Mesothelial cell of epicardium (in vitro differentiated cells): ENCODE measurements at places on chromosomes 1 and 21. TPM values are rescaled to one million over a fixed set of nuclear protein-coding genes. Genes with fewer than 3 reads are reported as not detected.

GRCh38 chr1:119475866-119476439 lies 31.1 kb upstream of the HSD3B1 start:
- H3K27me3 ChIP-seq, result peaks cover 6% of the 10 kb centered on the region
- H3K27ac ChIP-seq, result no peak overlapping the region
- peaks cover 2% of the 10 kb centered on the region for H3K4me1 ChIP-seq
- peak; percentile 37 for DNase-seq

- no peak overlapping the region for H3K4me3 ChIP-seq
- no peak overlapping the region for H3K27ac ChIP-seq
- DNase-seq, result no peak
- no peaks in the 10 kb centered on the region for H3K27me3 ChIP-seq
- no peaks in the 10 kb centered on the region for H3K36me3 ChIP-seq
Measured at GRCh38 chr1:193448682-193449461, 262.5 kb upstream of the B3GALT2 start.

- H3K27me3 ChIP-seq, result peaks cover 11% of the 10 kb centered on the region
- DNase-seq, result no peak
- peaks cover 5% of the 10 kb centered on the region for H3K4me1 ChIP-seq
Measured at GRCh38 chr1:202182040-202182877, 11.3 kb upstream of the LGR6 start.

GRCh38 chr1:225364439-225364838 lies 63.4 kb downstream of the LBR start:
- no peak for DNase-seq
- H3K27ac ChIP-seq, result no peak overlapping the region
- H3K27me3 ChIP-seq, result no peaks in the 10 kb centered on the region

- no peaks in the 10 kb centered on the region for H3K27me3 ChIP-seq
- no peak overlapping the region for H3K4me3 ChIP-seq
- peaks cover 2% of the 10 kb centered on the region for H3K4me1 ChIP-seq
Measured at GRCh38 chr1:67611846-67612245, 73.2 kb upstream of the GADD45A start.

DNA sequence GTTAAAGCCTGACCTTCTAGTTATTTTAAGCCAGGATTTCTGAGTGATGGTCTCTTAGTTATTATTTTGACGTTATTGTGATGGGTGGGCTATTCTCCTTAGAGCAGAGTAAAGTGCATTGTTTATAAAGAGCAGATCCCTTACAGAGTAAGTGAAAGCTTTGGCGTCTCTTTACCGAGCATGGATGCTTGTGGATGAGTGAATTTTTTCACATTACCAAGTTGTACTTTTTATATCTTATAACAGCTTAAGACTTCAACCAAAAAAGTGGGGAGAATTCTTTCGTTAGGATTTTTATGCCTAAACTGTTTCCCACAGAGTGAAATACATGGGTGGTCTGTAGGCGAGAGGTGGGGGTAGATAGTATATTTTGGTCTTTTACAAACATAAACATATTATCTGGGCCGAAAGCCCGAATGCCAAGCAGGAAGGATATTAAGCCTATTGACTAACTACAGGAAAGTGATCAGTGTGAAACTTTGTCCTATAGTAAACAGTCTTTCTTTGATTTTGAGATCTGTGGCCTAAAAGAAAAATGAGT lies 279.1 kb upstream of the C1orf105 start:
- peak overlapping the region; percentile 60 for H3K4me3 ChIP-seq
- peaks cover 64% of the 10 kb centered on the region for H3K4me1 ChIP-seq
- peak overlapping the region; percentile 81 for H3K27ac ChIP-seq
- no peaks in the 10 kb centered on the region for H3K27me3 ChIP-seq
- H3K36me3 ChIP-seq, result no peaks in the 10 kb centered on the region

DNA sequence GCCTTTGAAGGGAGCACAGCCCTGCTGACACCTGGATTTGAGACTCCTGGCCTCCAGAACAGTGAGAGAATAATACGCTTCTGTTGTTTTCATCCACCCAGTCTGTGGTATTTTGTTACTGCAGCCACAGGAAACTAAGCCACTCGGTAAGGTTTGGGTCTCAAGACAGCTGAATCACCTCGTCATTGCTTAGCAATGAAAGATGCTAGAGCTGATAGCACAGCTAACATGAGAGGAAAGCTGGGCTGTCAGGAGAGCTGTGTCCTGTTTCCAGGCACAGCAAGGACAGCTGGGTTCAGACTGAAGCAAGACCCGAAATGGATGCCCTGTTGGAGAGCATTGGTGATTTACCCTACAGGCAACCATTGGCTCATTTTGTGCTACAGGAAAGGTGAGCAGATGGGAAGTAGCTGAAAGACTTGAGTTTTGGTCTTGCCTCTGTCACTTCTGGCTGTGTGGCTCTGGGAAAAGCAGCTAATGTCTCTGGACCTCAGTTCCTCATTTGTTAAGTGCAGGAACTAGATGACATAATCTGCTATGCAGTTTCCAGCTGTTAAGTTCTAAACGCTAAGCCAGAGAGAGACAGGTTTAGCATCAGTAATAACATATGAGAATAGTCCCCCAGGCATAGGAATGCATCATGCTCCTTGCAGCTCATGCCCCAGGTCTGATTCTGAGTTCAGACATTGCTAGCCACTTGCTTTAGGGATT lies 58.0 kb downstream of the CLIC6 start:
- H3K4me1 ChIP-seq, result peaks cover 2% of the 10 kb centered on the region
- peaks cover 3% of the 10 kb centered on the region for H3K27me3 ChIP-seq
- H3K36me3 ChIP-seq, result no peaks in the 10 kb centered on the region
- DNase-seq, result no peak

- H3K36me3 ChIP-seq, result no peaks in the 10 kb centered on the region
- peaks cover under 1% of the 10 kb centered on the region for H3K27me3 ChIP-seq
- no peak overlapping the region for H3K4me3 ChIP-seq
- no peaks in the 10 kb centered on the region for H3K4me1 ChIP-seq
- DNase-seq, result no peak
- no peak overlapping the region for H3K27ac ChIP-seq
Measured at GRCh38 chr1:216210081-216210480, 213.2 kb downstream of the USH2A start.

- H3K27ac ChIP-seq, result no peak overlapping the region
- DNase-seq, result peak; percentile 77
- H3K36me3 ChIP-seq, result no peaks in the 10 kb centered on the region
- no peaks in the 10 kb centered on the region for H3K4me1 ChIP-seq
Measured at GRCh38 chr1:28359592-28360239, 9.8 kb upstream of the PHACTR4 start.

- H3K27ac ChIP-seq, result peak overlapping the region; percentile 91
- H3K4me1 ChIP-seq, result peaks cover 72% of the 10 kb centered on the region
- H3K36me3 ChIP-seq, result no peaks in the 10 kb centered on the region
Measured at GRCh38 chr1:64505944-64506655, 36.2 kb downstream of the CACHD1 start.

GRCh38 chr1:183593356-183593755 lies 3.1 kb upstream of the NCF2 start:
- peaks cover 3% of the 10 kb centered on the region for H3K4me1 ChIP-seq
- no peak overlapping the region for H3K27ac ChIP-seq
- no peak for DNase-seq
- no peaks in the 10 kb centered on the region for H3K36me3 ChIP-seq

DNA sequence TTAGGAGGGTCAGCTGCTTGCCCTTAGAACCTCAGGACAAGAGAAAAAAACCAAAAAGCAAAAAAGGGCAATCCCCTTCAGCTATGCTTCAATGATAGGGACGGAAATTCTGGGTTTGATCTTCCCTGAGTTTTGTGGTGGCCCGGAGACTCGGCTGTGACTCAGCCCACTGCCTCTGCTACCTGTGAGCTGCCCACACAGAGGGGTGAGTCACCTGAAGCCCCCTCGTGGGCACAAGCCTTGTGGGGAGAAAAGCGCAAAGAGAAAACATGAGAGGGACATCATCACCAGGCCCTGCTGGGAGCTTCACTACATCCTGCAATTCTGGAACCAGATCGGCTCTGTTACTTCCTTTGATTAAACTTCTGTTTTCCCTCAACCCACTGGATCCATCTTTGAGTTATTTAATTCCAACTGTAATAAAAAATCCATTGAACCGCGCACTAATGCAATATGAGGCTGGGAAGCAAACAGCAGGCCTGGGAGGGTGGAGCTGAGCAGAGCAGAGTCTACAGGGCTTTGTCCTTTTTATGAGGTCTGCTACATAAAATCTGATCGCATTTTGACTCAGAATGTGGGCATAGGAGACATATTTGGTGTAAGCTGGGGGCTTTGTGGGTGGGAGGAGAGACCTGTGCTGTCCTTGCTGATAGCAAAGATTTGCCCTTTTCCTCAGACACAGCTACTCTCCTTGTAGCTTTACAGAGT lies 58.7 kb upstream of the STUM start:
- H3K36me3 ChIP-seq, result no peaks in the 10 kb centered on the region
- DNase-seq, result no peak
- H3K4me1 ChIP-seq, result no peaks in the 10 kb centered on the region
- H3K4me3 ChIP-seq, result no peak overlapping the region
- H3K27ac ChIP-seq, result no peak overlapping the region
- peaks cover 25% of the 10 kb centered on the region for H3K27me3 ChIP-seq

- H3K4me3 ChIP-seq, result no peak overlapping the region
- no peaks in the 10 kb centered on the region for H3K4me1 ChIP-seq
- DNase-seq, result no peak
- H3K27me3 ChIP-seq, result peaks cover 56% of the 10 kb centered on the region
Measured at GRCh38 chr1:18568489-18568888, 62.2 kb upstream of the PAX7 start.

- no peaks in the 10 kb centered on the region for H3K4me1 ChIP-seq
- no peak for DNase-seq
- H3K4me3 ChIP-seq, result no peak overlapping the region
- H3K27me3 ChIP-seq, result peaks cover 32% of the 10 kb centered on the region
- H3K27ac ChIP-seq, result no peak overlapping the region
Measured at GRCh38 chr1:30446508-30446907, 276.9 kb downstream of the MATN1 start.

DNA sequence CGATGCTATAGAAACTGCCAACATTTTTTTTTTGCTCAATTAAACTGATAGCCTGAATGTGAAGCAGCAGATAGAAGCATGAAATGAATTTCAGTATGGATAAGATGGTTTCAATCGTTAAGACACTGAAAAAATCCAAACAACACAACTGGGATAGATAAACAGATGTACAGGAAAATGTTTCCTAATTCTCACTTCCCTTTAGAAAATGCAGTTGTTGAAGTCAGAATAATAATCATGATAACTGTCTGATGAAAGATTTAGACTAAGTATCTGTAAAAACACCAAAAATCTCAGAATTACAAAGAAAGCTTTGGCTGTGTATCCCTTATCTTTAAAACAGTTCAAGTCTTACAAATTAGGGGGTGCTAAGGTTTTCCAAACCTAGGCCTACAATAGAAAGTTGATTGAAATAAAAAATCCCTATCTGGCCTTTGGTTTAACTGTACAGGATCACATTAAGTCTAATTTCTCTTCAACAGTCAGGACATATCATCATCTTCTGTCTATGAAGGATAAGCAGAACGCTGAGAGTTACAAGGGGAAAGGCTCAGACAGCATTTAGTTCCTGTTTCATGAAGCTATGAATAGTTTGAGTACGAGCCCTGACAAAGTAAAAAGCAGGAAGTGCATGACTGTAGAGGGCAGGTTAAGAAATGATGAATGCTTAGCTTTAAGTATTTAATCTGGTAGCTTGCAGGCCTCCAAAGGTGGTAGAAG lies 203.2 kb downstream of the APP start:
- DNase-seq, result no peak
- peak overlapping the region; percentile 53 for H3K27ac ChIP-seq
- H3K4me3 ChIP-seq, result no peak overlapping the region
- H3K27me3 ChIP-seq, result no peaks in the 10 kb centered on the region
- H3K36me3 ChIP-seq, result peaks cover 54% of the 10 kb centered on the region
- H3K4me1 ChIP-seq, result peaks cover 19% of the 10 kb centered on the region

- no peak overlapping the region for H3K4me3 ChIP-seq
- no peak for DNase-seq
- H3K4me1 ChIP-seq, result peaks cover 3% of the 10 kb centered on the region
- H3K27ac ChIP-seq, result no peak overlapping the region
- H3K36me3 ChIP-seq, result no peaks in the 10 kb centered on the region
Measured at GRCh38 chr1:39925721-39926342, 24.1 kb upstream of the MYCL start.

- H3K27me3 ChIP-seq, result no peaks in the 10 kb centered on the region
- H3K27ac ChIP-seq, result peak overlapping the region; percentile 89
- H3K4me3 ChIP-seq, result no peak overlapping the region
- peaks cover 4% of the 10 kb centered on the region for H3K36me3 ChIP-seq
Measured at GRCh38 chr1:18921516-18922251, 19.3 kb upstream of the ALDH4A1 start.

- no peaks in the 10 kb centered on the region for H3K36me3 ChIP-seq
- DNase-seq, result peak; percentile 31
- no peak overlapping the region for H3K27ac ChIP-seq
- H3K4me3 ChIP-seq, result peak overlapping the region; percentile 85
- no peaks in the 10 kb centered on the region for H3K4me1 ChIP-seq
Measured at GRCh38 chr1:161440312-161440894, 64.9 kb upstream of the FCGR2A start.

- H3K27me3 ChIP-seq, result no peaks in the 10 kb centered on the region
- no peak for DNase-seq
- H3K27ac ChIP-seq, result no peak overlapping the region
- peaks cover 7% of the 10 kb centered on the region for H3K36me3 ChIP-seq
- H3K4me3 ChIP-seq, result no peak overlapping the region
- H3K4me1 ChIP-seq, result no peaks in the 10 kb centered on the region
Measured at GRCh38 chr1:6317098-6317760, 56.3 kb upstream of the GPR153 start.

DNA sequence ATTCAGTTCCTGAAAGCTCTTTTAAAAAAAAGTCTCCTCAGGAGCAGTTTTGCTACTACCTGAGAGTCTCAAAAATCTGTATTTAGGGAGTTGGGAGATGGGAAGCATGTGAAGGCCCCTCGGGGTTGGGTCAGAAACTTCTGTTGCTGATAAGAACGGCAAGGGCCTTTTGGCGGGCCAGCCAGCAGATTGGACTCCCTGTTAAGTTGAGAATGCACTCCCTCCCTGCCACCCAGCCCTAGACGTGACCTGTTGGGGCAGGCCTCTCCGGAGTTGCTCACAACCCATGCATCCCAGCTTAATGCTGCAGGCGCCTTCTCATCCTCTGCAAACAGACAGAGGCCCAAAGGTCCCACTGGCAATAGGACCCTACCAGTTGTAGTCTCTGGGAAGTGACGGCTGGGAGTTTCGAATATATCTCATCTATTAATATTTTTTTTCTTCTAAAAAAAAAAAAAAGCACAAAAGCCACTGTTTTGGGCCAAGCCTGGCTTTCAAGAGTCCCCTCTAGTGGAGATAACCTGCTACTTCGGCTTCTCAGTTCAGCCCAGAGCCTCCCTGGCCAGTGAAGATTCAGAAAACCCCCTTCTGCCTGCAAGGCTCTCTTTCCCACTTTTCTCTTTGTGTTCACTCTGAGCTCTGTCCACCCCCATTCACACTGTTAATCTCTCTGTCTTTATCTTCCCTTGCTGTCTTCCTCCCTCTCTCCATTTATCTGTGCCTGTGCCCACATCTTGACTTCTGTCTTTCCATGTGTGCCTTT lies 5.3 kb downstream of the PLXNA2 start:
- no peak overlapping the region for H3K27ac ChIP-seq
- no peaks in the 10 kb centered on the region for H3K36me3 ChIP-seq
- no peak for DNase-seq
- H3K27me3 ChIP-seq, result peaks cover 16% of the 10 kb centered on the region
- no peak overlapping the region for H3K4me3 ChIP-seq

PSRC1 gene
- total RNA-seq, result 15.8 to 18.3 TPM (median 17.6 TPM) in 3 replicates

C1QC gene
- not detected in 3 replicates for total RNA-seq

KRTAP12-2 gene
- total RNA-seq, result not detected in 3 replicates

PRAMEF12 gene
- total RNA-seq, result not detected in 3 replicates

TMEM52 gene
- 2.1 to 2.8 TPM (median 2.5 TPM) in 3 replicates for total RNA-seq

LDLRAD1 gene
- total RNA-seq, result not detected in 3 replicates

CFHR3 gene
- total RNA-seq, result 0.38 to 0.93 TPM (median 0.42 TPM) in 3 replicates

BACH1 gene
- total RNA-seq, result 100 to 107 TPM (median 100 TPM) in 3 replicates

C1orf141 gene
- 0.22 to 0.23 TPM in 2 of 3 replicates, not detected in the other for total RNA-seq

DENND2C gene
- total RNA-seq, result 2.2 to 2.4 TPM (median 2.3 TPM) in 3 replicates

TTC39A gene
- total RNA-seq, result 8.0 to 10.1 TPM (median 8.4 TPM) in 3 replicates

GATAD2B gene
- total RNA-seq, result 77.2 to 83.3 TPM (median 77.3 TPM) in 3 replicates
